ENCODE measurements at places on chromosomes 5 and 9. TPM values are rescaled to one million over a fixed set of nuclear protein-coding genes. Genes with fewer than 3 reads are reported as not detected.

GRCh38 chr9:107138261-107138992, 144.7 kb upstream of the RAD23B start:
- DNase-seq = no peak

DNA sequence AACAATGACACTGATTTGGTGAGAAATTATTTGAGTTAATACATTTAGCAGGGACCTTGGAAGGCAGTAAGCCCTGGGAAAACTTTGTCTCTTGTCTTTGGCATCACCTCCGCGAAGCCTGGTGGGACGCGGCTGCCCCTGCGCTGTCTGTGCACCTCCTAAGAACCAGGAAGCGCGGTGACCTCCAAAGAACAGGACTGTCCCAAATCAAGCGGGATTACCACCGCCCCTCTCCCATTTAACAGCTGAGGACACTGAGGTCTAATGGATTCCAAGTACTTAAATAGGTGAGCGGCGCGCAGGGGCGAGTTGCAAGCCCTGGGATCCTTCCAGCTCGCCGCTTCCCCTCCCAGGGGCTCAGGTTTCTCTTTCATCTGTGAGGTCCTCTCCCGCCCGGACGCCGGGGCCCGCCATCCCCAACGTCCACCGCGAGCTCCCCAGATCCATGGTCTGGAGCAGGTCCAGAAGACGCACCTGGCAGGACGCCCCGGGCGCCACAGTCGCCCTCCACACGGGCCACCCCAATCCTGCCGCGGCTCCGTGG, 432 bp downstream of the STARD4 start:
- no peak for DNase-seq

DNA sequence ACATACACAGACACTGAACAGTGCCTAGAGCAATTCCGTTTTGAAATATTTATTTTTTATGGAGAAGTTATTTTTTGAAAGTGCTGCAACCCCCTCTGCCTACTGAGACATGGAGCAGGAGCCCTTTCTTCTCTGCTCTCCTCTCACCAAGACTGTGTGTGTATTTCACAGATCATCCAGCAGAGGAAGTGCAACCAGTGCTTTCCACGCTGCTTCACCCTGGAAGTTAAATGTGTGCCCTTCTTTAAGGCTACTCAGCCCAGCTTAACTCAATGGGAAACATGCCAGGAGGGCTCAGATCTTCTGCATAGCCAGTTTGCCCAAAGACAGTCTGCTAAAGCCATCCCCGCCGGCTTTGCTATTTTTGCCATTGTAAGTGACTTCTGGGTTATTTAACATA, 606.3 kb downstream of the TLE1 start:
- no peak for DNase-seq

DNA sequence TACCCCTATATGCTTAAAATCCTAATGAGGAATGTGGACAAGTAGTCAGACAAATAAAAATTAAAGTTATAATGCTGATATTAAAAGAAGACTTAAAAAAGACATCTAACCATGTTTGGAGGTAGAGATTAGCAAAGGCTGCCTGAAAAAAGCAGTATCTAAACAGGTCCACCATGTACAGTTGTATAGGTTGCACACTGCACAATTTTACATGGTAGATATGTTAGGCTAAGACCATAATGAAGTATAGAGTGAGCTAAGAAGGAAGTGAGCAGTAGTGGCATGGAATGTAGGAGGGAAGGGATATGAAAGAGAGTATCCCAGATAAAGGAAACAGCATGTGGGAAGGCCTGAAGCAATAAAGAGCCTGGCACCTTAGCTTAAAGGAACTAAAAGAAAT, 51.1 kb downstream of the MAMDC2 start:
- DNase-seq = no peak

- no peak for DNase-seq
Measured at GRCh38 chr5:51194671-51195070, 188.6 kb upstream of the ISL1 start.

DNA sequence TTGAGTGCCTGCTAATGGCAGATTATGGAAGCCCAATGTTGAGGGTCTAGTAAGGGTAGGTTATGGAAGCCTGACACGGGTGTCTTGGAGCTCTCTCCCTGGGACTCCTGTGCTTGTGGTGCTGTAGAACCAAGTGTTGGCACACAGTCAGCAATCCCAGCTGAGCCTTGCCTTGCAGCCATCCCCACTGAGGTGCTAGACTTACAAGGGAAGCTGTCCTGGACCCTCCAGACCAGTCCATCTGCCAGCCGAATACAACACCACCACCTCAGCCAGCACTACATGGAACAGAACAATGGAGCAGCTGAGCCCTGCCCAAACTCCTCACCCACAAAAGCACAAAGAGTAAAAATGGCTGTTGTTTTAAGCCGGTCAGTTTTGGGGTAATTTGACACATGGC, 90.5 kb upstream of the DNAH5 start:
- DNase-seq = no peak

GRCh38 chr5:76715736-76716455, at the start of gene F2R:
F2R (plus strand) TSS chr5:76716126; CDS start chr5:76716308, 182 bp downstream.
- no peak for DNase-seq

DNA sequence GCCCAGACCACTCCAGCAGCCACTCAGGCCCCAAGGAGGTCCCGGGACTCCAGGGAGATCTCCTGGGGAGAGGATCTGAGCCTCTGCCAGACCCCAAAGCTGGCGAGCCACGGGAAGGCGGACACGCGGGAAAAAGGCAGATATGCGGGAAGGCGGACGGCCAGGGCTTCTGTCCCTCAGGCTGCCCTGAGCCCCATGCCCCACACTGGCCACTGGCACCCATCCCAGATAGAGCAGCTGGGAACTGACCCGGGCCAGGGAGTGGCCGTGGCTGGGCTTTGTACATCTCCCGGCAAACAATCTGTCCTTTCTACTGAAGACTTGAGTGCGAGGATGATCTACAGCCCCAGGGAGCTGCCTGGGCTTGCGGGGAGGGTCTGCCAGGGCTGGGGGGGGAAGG, 21.1 kb upstream of the NOTCH1 start:
- DNase-seq = no peak

DNA sequence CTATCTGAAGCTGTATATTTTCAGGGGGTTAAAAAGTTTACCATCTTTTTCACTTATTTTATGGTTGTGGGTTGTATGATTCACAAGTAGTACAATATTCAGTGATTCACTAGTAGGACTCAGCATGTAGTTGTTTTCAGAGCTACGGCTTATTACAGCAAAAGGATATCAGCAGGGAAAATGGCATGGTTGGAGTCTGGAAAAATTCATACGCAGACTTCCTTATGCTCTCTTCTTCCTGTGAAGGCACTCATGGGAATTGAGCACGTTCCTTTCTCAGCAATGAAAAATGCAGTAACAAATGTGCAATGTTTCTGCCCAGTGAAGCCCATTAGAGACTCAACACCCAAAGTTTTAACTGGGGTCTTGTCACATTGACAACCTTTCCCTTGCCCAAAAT, 250.5 kb downstream of the KCNN2 start:
- no peak for DNase-seq

DNA sequence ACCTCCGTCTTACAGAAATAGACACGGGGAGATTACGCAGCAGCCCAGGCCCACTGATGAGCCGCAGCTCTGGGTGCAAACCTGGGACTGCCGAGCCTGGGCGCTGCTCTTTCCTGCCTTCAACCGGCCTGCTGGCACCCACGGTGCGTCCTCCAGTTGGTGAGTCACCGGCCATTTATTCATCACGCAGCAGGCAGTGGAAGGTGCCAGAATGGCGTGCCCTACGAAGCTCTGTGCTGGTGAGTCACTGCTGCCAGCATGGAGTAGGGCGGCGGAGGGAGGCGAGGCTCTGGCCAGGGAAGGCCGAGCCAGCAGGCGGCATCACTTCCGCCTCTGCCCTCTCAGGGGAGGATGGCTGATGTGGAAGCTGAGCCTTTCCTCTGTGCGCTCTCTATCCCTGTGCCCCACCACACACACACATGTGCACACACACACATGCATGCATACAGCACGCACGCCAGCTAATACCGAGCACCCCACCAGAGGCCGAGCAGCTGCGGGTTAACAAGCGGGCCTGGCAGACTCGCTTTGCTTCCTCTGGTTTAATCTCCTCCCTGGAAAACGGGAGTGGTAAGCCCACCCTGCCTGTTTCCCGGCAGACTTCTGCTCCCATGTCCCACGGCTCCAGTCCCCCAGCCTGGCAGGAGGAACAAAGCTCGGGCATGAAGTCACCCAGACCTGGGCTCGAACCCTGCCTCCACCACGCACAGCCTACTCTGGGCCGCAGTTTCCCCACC, 39.2 kb downstream of the OLFM1 start:
- no peak for DNase-seq

- DNase-seq = no peak
Measured at GRCh38 chr9:123590499-123590898, 234.5 kb downstream of the CRB2 start.

GRCh38 chr5:91556-92263, at the start of gene PLEKHG4B:
PLEKHG4B (plus strand) TSS chr5:92168; CDS start chr5:92232, 64 bp downstream.
- no peak for DNase-seq

DNA sequence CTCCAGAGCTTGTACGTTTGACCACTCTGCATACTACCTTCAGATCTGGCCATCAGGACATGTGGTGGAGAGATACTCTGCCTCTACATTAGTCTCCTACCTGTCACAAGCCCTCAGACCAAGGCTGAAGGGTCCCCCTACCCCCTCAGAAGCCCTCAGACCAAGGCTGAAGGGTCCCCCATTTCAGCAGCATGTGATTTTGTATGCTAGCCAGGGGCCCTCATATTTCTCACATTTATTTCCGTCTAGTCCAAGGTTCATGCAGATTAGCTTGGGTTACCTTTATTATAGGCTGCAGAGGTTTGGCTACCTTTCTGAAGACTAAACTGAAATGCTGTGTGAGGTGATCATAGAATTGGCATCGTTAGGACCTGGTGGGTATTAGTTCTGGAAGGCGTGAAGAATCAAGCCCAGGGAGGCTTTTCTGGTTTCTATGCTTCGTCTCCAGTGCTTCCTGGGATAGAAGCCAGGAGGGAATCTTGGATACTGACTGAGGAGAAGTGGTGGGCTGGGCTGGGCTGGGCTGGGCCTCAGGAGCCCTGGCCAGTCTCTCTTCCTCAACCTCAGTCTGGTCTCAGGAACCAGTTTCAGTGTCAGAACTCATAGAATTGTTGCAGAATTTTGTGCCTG, 2.8 kb downstream of the SMIM32 start:
- DNase-seq = no peak

DNA sequence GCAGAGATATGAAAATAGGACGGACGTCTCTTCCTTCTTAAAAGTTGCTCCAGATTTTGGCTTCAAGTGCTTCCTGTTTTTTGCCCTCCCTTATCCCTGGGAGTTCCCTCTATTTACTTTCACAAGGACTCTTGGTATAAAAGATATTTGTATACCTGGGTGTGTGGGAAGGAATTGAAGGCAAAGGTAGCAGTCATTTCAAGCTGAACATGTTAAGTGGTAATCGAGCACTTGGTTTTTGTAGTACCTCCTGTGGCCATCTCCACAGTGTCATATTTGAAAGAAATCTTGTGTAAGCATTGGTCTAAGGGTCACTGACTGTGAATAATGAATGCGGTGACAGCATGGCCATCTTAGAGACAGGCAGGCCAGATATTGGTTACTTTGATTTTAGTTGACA, 593.6 kb downstream of the MTRR start:
- no peak for DNase-seq

DNA sequence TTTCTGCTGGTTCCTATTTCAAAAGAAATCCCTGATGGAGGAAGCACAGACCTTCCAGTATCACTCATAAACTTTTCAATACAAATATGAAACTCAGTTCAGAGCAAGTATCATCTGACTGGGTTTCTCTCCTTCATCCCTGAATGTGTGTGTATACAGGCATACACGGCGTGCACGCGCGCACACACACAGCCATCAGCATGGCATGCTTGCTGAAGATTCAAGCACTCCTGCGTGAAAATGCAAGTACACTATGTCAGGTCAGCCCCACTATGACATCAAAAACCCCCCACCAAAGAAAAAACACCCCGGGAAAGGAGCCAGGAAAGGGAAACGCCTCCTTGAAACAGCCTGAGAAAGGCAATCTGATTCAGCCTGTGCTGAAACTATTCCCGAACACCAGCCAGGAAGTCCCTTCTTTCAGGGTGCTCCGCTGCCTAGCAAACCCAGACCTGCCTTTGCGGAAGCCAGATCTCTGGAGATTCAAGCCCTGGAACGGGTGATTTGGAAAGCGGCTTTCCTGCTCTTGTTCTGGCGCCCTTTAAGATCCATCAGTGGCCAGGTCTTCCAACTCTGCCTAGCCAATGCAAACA, 831 bp downstream of the KLHL3 start:
- no peak for DNase-seq

DNA sequence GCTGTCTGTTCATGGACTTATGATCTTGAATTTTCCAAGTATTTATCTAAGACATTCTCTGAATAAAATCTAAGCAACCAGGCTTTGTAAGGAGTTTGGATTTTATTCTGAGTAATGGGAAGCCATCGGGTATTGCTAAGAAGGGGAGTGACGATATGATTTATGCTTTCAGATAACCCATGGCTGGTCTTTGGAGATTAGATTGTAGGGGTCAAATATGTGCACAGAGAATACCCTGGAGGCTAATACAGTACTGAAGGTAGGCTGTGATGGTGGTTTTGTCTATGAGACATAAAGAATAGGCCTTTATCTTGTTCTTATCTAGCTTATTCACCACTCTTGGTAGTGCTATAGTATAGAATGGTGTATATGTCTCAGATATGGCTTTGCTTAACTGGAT, 60.0 kb upstream of the C5orf46 start:
- no peak for DNase-seq

DNA sequence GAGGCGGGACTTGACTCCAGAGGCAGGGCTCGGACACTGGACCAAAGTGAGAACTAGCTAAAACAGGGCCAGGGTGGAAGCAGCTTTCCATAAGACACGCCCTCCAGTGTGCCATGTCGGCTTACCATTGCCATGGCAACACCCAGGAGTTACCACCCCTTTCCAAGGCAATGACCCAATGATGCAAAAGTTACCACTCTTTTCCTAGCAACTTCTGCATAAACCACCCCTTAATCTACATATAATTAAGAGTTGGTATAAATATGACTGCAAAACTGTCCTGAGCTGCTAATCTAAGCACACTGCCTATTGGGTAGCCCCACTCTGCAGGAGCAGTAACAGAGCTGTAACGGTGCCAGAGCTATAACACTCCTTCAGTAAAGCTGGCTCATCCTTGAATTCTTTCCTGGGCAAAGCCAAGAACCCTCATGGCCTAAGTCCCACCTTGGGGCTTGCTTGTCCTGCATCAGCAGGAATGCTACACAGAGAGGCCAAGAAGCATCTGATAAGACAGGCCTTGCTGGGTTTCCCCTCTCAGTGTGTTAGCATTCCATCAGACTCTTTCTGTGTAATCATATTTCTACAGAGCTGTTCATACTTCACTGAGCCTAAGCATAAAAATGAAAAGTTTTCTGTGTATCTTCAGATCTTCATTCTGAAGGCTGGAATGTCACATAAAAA, 262.7 kb upstream of the KLF9 start:
- DNase-seq = no peak

The PPP1R26 gene
- 10.9 TPM for polyA plus RNA-seq

The SVEP1 gene
- polyA plus RNA-seq = 16.9 TPM

The SPINK6 gene
- not detected for polyA plus RNA-seq

The PCDHA13 gene
- polyA plus RNA-seq = 0.08 TPM

The GALNT12 gene
- polyA plus RNA-seq = 2.0 TPM

The CARD6 gene
- 1.2 TPM for polyA plus RNA-seq

Data from forelimb muscle (tissue), 1 donor.